ENCODE measurements at places on chromosomes 7 and 10. TPM values are rescaled to one million over a fixed set of nuclear protein-coding genes. Genes with fewer than 3 reads are reported as not detected.
A peak's percentile ranks its signal among the peaks of the same experiment; 100 is the strongest.

DNA sequence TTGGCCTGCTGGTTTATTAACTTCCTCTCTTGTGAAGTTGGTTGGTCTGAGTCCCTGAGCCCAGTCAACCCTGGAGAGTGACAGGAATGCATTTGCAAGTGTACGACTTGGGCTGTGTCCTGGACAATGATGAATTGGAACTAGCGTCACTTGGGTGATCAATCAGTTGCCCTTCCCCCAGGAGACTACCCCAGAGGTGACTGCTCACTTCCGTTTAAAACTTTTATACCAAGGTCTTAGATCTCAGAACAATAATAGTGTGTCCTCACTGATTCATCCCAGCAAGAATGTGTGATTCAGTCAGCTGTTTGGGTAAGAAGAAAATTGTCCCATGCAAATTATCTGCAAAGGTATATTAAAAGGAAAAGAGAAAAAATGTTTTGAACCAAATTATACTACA, 102.9 kb upstream of the ARMC3 start:
- peak; percentile 88 for DNase-seq

GRCh38 chr10:11141571-11142091, 124.0 kb downstream of the CELF2 start:
- no peak for DNase-seq

DNA sequence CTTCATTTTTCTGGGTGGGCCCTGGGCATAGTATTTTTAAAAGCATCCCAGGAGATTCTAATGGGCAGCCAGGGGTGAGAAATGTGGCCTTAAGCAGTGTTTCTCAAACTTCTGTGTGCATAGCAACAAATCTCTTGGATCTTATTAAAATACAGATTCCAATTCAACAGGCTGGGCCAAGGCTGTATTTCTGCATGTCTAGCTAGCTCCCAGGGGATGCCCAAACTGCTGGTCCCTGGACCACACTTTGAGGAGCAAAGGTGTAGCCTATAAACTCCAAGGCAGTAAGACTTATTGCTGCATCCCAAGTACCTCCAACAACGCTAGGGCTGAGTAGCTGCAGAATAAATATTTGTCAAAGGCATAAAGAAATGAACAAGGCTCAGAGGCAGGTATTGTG, 292.9 kb upstream of the ZMIZ1 start:
- DNase-seq = no peak

- no peak for DNase-seq
Observed at GRCh38 chr7:8214244-8214824, 47.6 kb downstream of the ICA1 start.

- no peak for DNase-seq
Observed at GRCh38 chr7:47478017-47478344, 103.9 kb downstream of the TNS3 start.

- DNase-seq = no peak
Observed at GRCh38 chr7:34124765-34125164, 219.4 kb downstream of the BMPER start.

- DNase-seq = no peak
Observed at GRCh38 chr10:71086439-71087080, 125.8 kb upstream of the UNC5B start.

GRCh38 chr10:123530166-123530870, 135.8 kb upstream of the GPR26 start:
- no peak for DNase-seq

DNA sequence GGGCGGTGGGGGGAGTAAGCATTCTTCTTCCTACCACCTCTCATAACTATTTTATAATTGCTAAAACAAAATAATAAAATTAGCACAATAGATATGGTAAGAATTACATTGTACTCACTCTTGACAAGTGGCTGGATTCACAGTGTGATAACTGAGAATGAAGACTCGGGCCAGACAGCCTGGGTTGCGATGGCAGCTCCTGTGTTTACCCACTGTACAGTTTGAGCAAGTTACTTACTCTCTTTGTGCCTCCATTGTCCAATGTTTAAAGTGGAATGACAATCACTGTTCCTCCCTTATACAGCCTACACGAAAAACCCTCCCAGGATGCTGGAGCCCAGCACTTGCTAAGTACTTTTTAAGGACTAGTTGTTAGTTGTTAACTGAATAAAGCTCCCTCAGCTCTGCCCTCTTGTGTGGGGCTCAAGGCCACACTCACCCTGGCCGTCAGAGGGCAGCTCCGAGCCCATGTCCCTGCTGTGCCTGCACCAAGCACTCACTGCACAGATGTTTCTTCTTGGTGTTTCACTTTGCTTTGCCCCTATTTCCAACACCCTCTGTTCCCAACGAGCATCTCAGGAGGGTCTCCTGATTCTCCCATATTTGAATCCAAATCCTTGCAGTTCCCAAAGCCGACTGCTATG, 56.4 kb upstream of the NPS start:
- DNase-seq = peak; percentile 19

DNA sequence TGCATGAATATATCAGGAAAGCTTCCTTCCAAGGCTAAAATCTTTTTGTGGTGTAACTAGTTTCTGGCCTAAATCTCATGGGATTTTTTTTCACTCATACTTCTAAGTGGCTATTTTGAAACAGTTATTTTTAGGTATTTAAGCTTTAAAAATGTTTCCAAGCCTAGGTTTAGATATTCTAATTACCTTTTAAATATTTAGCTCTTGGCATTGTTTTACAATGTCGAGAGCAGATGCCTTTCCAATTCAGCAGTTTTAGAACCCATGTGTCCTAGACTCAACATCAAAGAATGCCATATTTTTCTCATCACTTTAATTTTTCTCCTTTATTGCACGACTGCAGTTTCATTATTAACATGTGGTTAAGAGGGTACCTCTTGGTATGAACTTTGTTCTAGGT, 27.1 kb upstream of the STOX1 start:
- no peak for DNase-seq

- DNase-seq = no peak
Observed at GRCh38 chr10:93947055-93947454, 46.7 kb upstream of the PLCE1 start.

DNA sequence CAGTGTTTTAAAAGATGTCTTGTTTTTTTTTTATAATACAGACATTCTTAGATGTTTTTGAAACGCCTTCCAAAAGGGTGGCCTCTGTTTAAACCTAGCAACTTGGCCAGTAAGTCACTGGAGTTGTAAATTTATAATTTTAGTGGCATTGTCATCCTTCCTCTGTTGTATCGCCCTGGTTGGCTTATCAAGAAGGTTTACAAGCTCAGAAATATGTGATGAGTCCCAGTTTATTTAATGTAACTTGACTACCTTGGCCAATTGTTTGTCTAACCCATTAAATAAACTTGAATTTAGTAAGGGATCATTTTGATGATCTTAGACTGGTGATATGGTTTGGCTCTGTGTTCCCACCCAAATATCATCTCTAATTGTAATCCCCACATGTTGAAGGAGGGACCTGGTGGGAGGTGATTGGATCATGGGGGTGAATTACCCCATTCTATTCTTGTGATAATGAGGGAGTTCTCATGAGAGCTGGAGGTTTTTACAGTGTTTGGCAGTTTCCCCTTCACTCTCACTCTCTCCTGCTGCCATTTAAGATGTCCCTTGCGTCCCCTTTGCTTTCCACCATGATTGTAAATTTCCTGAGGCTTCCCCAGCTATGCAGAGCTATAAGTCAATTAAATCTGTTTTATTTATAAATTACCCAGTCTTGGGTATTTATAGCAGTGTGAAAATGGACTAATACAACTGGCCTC, 13.4 kb upstream of the NT5C3A start:
- DNase-seq = no peak

- DNase-seq = no peak
Observed at GRCh38 chr7:121633186-121633585, 237.1 kb upstream of the FAM3C start.

GRCh38 chr7:148230296-148230695, 360.3 kb upstream of the C7orf33 start:
- no peak for DNase-seq

GRCh38 chr7:105016709-105017656, 3.0 kb downstream of the KMT2E start:
- peak; percentile 27 for DNase-seq

- DNase-seq = no peak
Observed at GRCh38 chr10:110951381-110951780, 32.0 kb downstream of the SHOC2 start.

DNA sequence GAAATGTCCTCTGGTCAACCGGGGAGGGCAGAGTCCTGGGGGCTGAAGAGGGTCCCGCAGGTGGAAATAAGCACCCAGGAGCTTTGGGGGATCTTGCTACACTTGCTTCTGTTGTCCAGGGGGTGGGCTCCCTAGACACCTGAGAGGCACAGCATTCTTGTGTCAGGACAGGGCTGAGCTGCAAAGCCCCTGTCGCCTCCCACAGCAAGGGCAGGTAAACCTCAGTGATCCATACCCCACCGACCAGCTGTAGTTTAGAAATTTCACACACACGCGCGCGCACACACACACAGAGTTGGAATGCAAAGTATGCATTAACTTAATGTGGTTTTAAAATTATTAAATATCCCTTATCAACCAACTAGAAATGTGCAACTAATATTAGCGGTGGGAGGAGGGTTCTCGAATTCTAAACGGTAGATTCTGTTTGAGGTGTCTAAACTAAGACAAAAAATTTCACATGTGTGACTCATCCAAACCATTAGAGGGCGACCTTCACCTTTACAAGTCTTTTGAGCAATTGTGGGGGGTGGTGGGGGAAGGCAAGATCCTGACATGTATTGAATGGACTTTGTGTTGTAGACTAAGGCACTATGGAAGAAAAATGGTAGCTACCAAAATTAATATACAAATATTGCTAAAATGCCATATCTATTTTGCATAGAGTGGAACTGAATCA, 34.3 kb upstream of the PTF1A start:
- DNase-seq = peak; percentile 42

DNA sequence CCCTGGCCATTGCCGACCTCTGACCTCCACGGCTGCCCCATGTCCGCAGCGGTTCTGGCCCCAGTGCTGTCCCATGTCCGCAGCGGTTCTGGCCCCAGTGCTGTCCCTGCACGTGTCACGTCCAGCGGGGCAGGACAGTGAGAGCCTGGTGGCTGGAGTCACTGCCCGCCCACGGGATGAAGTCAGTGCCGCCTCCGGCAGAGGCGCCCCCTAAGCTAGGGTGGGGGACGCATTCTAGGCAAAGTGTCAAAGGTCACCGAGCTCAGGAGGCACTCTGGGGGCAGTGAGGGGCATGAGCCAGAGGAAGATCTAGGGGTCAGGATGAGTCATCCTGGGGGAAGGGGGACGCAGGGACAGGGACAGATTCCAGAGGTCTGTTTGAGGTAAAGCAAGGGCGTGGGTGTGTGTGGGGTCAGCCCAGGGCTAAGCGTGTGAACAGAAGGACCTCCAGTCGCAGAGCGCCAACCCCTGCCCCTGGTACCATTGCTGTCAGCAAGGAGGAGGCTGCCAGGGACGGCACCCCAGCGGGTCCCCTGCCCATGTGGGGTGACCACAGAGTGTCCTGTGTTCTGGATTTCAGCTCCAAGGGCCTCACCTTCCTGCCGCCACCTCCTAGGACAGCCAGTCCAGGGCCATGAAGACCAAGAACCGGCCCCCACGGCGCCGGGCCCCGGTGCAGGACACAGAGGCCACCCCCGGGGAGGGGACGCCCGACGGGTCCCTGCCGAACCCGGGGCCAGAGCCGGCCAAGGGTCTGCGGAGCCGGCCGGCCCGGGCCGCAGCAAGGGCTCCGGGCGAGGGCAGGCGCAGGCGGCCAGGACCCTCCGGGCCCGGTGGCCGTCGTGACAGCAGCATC, 665 bp downstream of the BHLHA15 start:
- DNase-seq = peak; percentile 23

GRCh38 chr7:2819954-2820397, 24.1 kb downstream of the GNA12 start:
- no peak for DNase-seq

DNA sequence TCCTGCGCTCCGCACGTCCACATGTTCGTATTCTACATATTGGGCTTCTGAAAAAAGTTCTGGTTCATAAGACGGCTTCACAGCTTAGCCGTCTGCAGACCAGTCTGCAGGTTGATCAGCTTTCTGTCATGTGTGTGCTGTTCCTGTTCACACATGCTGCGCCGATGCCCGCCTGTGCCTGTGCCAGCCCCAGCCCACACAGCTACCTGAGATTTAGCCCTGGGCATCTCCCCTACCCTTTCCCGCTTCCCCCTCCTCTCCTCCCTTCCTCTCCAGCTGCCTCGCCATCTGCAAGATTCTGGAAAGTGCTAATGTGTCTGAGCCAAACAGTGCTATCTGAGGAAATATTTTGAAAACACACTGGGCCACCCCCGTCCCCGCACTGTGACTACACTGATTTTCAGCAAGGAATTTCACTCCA, 7.1 kb downstream of the CHST3 start:
- DNase-seq = no peak

GRCh38 chr10:92508866-92509265, 65.0 kb downstream of the IDE start:
- no peak for DNase-seq

DNA sequence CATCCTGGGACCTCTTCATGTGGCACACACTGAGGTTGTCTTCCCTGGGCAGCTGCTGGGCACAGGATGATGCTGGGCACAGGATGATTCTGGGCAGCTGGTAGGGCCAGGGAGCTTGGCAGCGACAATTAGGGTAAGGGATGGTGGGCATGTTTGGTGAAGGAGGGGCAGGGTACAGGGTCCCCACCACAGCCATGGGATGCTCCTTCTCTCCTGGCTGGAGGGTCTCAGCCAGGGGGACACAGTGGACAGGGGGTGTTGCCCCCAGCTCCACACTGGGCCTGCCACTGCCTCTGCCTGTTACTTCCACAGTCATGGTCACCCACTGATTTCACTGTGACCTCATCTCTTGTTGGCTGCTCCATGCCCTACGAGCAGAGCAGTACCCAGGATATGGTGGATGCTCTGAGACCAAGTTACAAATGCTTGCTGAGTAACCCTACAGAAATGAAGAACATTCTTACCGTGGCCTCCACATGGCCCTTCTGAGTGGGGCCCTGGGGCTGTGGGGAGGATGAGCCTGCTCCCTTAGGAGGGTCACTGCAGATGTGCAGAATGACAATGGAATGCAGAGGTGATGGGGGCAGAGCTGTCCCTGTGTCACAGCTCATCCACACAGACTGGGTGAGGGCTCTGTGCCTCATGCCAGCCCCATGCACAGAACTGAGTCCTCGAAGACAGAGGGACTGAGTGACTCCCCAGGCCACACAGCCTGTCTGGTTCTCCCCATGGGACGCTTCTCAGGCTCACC, 28.4 kb upstream of the RET start:
- no peak for DNase-seq

GRCh38 chr10:51020200-51020599, 54.1 kb upstream of the PRKG1 start:
- no peak for DNase-seq

GNG11 gene
- total RNA-seq = 479 TPM

PPRC1 gene
- 8.9 TPM for total RNA-seq

TMEM225B gene
- 0.22 TPM for total RNA-seq

HNRNPA2B1 gene
- 67.1 TPM for total RNA-seq

HOXA13 gene
- total RNA-seq = not detected

MALRD1 gene
- total RNA-seq = not detected

C10orf67 gene
- not detected for total RNA-seq

ABCB1 gene
- total RNA-seq = 1.3 TPM

CBLL1 gene
- total RNA-seq = 11.7 TPM

JAZF1 gene
- total RNA-seq = 1.4 TPM

HOXA9 gene
- 2.0 TPM for total RNA-seq

CALML3 gene
- not detected for total RNA-seq

SPDYE16 gene
- total RNA-seq = not detected

TSPAN12 gene
- total RNA-seq = 148 TPM

HOXA10 gene
- under 0.01 TPM for total RNA-seq

OR9A2 gene
- not detected for total RNA-seq

MMD2 gene
- total RNA-seq = not detected

WDFY4 gene
- 0.87 TPM for total RNA-seq

ASIC3 gene
- under 0.01 TPM for total RNA-seq

ZP3 gene
- 1.8 TPM for total RNA-seq
